ENCODE measurements at places on chromosomes 12 and 14. TPM values are rescaled to one million over a fixed set of nuclear protein-coding genes. Genes with fewer than 3 reads are reported as not detected.

GRCh38 chr12:94621662-94622359 lies 28.5 kb downstream of the TMCC3 start:
- no peak for DNase-seq

The GLI1 gene
- total RNA-seq = 0.19 TPM

DNA sequence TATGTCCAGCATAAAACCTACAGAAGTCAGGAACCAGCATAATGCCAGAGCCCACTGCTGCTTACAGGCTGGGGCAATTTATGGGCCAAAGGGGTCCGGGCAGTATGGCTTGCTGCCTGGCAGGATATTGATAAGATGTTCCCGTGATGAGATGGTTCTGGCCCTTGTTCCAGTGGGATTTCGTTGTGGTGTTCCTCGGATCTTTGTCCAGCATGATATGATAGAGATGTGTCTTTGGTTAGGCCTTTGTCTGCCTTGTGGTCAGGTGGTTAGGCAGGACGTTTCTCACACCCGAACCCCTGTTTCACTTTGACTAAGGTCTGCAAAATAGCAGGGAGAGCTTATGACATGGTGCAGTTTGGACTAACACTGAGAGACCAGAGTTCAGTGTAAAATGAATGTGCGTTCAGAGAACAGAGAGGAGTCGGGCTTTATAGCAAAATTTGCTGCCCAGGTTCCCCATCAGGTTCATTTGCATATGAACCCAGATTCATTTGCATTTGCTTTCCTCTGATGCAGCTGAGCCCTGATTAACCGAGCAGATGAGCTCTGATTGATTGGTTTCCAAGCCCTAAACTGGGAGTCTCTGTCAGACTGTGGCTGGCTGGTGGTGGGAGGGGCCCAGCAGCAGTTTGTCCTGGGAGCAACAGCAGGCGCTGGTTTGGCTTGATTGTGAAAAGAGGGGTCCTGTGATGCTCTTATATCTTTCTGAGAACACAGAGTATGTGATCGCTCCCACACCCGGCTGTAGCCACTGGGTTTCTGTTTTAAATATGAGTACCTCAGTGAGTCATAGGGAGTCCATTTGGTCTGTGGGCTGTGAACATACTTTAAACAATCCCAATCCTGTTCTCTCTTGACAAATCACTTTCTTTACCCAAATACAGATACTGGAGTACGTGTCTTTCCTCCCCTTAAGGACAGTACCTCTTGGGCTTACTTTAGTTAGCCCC lies 156.3 kb upstream of the PZP start:
- no peak for DNase-seq

DNA sequence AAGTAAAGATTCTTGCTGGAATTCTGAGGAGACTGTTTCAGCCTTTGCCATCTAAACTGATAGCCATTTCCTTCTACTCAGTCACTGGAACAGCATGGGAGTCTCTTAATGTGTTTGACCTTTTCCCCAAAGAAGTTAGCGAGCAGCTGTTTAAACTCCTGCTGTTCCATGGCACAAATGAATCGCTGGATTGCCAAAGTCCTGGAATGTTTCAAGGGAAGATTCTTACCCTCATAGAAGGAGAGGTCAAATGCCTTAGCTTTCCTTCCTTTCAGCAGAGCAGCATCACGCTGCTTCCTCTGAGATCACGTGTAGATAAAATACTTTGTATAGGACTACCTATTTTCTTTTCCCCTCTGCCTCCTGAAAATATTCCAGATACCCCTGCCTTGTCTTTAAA lies 10.5 kb upstream of the NR2C1 start:
- DNase-seq = peak; percentile 45

DNA sequence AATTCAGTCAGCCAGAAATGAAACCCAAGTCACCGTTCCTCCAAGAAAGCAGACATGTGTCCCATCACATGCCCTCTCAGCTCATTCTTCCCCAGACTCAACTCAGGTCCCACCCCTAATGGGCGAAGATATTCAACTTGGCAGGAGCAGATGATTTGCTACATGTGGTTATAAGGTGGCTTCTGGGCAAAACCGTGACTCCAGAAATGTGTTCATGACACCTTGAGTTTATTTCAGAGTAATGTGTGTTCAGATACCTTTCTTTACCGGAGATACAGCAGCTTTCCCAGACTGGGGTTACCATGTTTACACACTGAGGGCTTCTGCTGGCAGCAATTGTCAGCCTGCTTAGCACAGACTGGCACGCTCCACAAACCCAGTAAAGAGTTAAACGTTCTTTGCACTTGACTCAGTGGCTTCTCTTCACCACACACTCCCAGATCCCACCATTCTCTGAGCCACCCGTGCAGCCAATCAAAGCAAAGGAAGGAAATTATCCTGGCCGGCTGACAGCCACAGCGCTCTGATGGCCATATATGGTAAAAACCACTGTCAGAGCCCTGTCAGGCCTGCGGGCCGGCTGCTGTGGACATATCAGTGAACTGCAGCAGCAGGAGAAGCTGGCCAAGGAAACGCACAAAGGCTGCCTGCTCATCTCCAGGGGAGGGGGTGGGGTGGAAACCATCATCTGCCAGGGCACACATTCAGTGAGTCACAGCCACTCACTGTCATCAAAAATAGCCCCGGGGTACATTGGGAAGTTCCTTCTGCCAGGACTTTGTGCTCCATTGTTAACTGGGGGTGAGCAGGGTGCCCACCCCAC lies 39.9 kb downstream of the CORO1C start:
- DNase-seq = peak; percentile 94

The OR4E2 gene
- not detected for total RNA-seq

DNA sequence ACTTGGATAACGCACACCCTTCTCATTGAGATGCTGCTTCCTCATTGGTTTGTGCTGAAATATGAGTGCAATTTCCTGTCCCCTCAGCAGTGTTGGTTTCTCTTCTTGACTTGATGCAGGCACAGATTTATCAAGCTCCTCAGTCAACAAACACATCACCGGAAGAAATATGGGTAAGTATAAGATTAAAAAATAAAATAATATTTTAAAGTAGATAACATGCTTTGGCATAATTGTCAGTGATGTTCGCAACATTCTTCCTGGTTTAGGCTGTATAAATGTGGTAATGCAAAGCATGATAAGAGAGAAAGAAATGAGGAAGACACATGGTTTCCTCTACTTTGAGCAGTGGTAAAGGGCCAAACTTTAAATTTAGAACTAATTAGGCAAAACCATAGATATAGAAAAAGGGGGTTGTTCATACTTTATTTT lies at the start of gene GPR65:
TSS of gene GPR65 (plus strand) at position 86 of the 432 bp plus-strand sequence. CDS start 5,713 bp downstream, outside the sequence.
- no peak for DNase-seq

The GOLGA3 gene
- 80.7 TPM for total RNA-seq

The NPFF gene
- not detected for total RNA-seq

GRCh38 chr12:125028106-125028505 lies 34.7 kb downstream of the BRI3BP start:
- DNase-seq = no peak

DNA sequence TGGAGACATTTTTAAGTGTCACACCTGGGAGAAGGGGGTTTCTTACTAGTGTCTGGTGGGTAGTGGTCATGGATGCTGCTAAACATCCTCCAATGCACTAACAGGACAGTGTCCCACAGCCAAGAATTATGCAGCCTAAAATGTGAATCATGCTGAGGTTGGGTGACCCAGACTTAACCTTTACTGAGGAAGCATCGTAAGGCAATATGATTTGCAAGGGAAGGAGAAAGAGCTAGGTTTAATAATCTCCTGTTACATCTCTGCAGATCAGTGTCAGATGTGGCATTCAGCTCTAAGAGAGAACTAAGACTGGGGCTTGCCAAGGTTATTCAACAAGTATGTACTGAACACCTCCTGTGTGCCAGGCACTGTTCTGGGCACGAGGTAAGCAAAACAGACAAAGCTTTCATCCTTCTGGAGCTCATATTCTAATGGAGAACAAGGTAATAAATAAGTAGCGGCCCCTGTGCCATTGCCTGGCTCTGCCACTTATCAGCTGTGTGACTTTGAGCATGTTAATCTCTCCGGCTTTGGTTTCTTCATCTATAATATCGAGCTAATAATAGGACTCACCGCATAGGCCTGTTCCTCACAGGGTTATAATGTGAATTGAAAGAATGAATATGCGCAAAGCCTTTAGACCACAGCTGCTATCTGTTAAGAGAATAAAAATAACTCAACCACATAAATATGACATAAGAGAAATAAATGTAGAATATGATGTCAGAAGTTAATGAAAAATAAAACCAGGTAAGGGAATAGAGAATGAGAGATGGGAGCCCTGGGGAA lies 13.5 kb upstream of the GOLGA5 start:
- DNase-seq = no peak

DNA sequence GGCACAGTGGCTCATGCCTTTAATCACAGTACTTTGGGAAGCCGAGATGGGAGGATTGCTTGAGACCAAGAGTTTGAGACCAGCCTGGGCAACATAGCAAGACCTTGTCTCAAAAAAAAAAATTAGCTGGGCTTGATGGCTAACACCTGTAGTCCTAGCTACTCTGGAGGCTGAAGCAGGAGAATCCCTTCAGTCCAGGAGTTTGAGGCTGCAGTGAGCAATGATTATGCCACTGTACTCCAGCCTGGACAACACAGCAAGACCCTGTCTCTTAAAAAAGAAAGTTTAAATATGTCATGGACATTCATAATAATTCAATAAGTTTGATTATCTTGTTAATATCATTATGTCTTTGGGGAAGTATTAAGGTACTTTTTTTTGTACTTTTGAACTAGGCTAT lies 38.9 kb downstream of the KIAA0586 start:
- DNase-seq = no peak

The MEG3 gene
- 134 TPM for total RNA-seq

The SPIC gene
- not detected for total RNA-seq

The TRPV4 gene
- 5.9 TPM for total RNA-seq

DNA sequence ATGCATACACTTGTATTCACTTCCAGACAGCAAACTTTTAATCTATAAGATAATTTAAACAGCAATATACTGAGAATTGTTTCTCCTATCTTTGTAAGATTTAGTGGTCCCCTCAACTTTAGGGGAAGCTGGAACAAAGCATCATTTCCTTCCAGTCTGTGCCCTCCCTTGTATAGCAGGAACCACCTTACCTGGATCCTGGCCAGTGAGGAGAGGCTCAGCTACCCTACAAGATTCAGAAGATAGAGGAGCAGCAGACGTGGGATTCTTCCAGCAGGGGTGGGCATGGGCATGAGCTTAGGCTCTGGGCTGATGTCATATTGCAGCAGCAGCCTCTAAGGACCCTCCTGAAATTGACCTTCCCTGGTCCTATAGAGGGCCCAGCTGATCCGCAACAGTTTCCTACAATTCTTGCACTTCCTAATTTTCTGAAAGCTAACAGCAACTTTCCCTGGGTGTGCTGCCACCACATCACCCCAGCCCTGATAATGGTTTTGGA lies 21.3 kb downstream of the MOK start:
- no peak for DNase-seq

DNA sequence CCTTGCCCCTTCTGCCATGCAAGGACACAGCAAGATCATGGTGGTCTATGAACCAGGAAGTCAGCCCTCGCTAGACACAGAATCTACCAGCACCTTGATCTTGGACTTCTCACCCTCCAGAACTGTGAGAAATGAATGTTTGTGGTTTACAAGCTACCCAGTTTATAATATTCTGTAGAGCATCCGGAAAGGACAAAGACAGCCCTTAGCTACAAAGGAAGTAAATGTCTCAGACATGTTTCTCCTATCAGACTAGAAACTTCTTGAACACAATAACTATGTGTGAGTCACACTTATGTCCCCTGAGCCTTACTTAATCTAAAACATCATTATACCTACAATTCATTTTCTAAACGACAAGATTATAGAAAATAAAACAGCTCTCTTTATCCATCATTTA lies 176.7 kb downstream of the KLHL28 start:
- no peak for DNase-seq

The CAND1 gene
- total RNA-seq = 53.5 TPM

The ASCL1 gene
- not detected for total RNA-seq

The RNU7-1 gene
- not detected for total RNA-seq

DNA sequence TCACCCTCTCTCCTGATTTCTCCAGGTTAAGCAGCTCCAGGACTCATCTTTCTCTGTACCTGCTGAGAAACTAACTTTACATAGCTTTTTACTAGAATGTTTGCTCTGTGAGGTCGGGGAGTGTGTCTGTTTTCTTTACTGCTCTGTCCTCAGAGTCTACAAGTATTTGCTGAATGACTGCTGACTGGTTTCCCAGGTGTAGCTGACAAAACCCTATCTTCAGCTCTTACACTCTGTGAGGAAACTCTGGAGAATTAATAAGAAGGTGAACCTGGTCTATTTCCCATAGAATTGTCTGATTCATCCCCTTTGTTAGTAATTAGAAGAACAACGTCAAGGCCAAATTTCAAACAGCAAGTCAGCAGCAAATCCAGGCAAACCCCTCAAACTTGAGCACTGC lies 226.8 kb downstream of the ZFP36L1 start:
- no peak for DNase-seq

The IRAK3 gene
- total RNA-seq = 2.9 TPM

The PTCSC3 gene
- total RNA-seq = not detected

The ASB2 gene
- 0.58 TPM for total RNA-seq

The EP400 gene
- 43.1 TPM for total RNA-seq

- no peak for DNase-seq
Observed at GRCh38 chr12:111296906-111297463, 71.9 kb downstream of the PHETA1 start.

The ACTR6 gene
- 11.9 TPM for total RNA-seq

- no peak for DNase-seq
Observed at GRCh38 chr14:87018294-87018693, 974.7 kb downstream of the GALC start.

DNA sequence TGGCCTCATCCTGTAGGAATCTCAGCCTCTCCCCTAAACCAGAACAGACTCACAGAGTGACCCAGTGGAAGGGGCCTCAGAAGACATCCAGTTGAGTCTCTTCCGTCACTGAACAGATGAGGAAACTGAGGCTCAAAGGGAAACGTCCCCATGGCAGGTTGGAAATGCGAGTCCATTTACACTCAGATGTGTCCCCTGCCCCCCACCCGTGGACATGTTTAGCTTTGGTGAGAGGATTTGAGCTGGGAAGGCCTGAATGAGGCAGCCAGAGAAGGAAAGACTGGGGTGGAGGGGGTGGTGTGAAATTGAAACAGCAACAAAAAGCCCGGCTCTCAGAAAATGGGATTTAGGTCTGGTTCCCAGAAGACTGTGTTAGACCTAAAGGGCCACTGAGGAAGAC lies 1.7 kb downstream of the FAIM2 start:
- DNase-seq = no peak

DNA sequence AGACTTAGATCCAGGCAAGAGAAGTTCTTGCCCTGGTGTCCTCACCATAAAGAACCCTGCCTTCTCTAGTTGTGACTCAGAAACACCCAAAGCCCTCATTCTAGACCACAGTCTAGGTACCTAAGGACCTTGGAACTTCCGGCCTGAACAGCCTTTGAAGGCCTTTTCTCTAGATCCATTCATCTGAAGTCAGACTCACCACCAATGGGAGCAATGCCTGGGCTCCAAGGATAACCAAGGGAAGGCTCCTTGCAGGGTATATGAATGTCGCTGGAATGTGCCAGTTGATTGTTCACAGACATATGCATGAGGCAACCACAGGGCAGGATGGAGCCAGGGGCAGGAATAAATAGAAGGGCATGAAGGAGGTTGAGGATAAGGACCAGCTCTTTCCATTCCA lies 86.3 kb downstream of the PLCZ1 start:
- DNase-seq = no peak

GRCh38 chr14:103058164-103059055 lies 1.1 kb upstream of the CDC42BPB start:
- DNase-seq = no peak

Measured in glomerular endothelial cell (primary cell).